ENCODE measurements at places on chromosomes 4 and X. TPM values are rescaled to one million over a fixed set of nuclear protein-coding genes. Genes with fewer than 3 reads are reported as not detected.

Gene TKTL2
- total RNA-seq, result not detected

Gene PNPLA4
- 11.3 TPM for total RNA-seq

Gene MYL5
- 7.3 TPM for total RNA-seq

Gene GLRA2
- not detected for total RNA-seq

Gene AFM
- total RNA-seq, result not detected

Gene MAGEA1
- not detected for total RNA-seq

Gene FTSJ1
- 45.1 TPM for total RNA-seq

Gene AFF2
- not detected for total RNA-seq

Gene SSX1
- not detected for total RNA-seq

All from dermis blood vessel endothelial cell (primary cell).